CD4-positive, alpha-beta T cell (primary cell): ENCODE measurements at places on chromosomes 4 and X.

DNA sequence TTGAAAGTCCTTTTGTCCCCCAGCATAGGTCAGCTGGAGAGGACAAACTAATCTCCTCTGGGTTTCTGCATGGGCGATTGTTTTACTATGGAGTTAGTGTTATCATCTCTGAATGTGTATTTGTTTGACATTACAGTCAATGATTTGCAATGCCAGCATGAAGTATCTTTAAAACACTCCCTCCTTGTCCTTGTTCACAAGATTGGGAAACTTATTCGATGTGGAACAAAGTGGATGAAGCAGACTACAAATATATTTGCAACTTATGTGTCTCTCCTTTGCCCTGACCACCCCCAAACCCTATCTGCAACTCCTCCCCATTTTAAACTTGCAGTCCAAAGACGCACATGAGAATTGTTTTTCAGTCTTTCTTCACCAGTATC, 1.5 kb upstream of the PITX2 start:
- DNase-seq = no peak

- no peak for DNase-seq
Measured at GRCh38 chr4:154399259-154399974, 92.2 kb downstream of the DCHS2 start.

GRCh38 chr4:59676389-59676788, 1523.7 kb upstream of the ADGRL3 start:
- no peak for DNase-seq

DNA sequence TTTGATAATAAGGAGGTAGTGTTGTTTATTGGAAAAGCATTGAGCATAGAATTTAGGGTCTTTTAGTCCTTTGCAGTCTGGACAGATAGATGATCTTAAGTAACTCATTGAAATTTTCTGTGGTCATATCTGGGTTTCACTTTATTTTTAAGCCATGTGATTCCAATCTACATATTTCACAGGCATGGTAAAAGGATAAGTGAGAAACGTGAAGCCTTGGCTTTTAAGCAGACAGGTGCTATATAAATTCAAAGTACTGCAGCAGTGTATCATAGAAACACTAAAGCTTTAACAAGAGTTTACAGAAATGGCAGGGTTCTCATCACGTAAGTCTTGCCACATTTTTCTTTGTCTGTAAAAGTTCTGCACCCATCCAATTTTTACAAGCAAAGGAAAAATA, 4.9 kb downstream of the PLS3 start:
- DNase-seq = no peak

DNA sequence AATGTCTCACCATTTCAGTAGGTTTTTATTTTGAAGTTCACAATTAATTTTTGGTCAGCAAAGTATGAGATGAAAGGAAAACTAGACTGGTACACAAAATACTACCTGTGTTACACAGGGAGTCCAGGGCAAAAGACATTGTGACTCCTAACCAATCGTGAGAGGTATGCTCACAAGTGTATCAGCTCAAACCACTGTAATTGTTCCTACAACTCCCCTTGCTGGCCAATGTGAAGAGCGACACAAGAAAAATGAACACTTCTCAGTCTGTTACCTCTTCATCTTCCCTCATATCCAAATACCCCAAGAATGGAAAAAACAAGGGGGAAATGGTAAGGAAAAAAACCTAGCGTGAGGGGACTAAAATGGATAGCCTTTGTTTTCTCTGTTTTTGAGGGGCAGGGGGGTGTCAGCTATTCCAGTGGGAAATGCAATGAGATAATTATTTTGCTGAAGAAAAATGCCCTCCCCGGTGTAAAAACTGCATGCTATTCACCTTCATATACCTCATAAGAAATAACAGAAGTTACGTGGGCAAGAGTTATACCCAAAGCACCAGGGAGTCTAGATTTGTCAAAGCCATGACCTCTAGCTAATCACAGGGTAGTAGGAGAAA, 30.6 kb upstream of the NSUN7 start:
- DNase-seq = no peak

DNA sequence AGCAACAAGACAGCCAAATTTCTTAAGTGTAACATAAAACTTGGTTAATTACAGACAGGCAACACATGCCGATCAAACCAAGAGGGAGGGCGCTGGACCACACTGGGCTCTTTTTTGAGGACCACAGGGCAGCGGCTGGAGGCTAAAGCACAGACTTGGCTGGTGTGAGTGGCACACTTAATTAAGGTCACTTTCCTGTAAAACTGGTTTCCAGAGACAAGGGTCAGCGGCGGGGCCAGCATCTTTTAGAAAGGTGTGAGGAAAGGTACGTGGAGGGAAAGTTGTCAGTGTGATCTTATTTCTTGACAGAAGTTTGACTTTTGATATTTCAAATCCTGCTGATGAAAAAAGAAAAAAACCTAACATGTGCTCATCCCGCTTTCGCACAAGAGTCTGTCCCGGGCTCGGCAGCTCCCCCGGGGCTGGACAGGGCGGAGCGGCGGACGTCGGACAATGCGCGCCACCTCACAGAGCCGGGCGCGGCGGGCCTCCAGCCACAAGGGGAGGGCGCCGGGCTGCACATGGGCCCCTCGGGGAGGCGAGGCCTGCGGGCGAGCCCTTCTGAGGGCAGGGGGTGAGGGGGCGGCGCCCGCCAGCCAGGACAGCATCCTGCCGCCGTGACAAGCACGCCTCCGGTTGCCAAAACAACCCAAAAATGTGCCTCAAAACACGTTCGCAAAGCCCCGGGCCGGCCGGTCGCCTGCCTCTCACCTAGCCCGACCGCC, 660 bp upstream of the HSPA4L start:
- DNase-seq = no peak
